Heart left ventricle (tissue), 16 donors: ENCODE measurements at places on chromosomes 1 and 21. TPM values are rescaled to one million over a fixed set of nuclear protein-coding genes. Genes with fewer than 3 reads are reported as not detected.

The RAVER2 gene
- 18.6 TPM for total RNA-seq

The RAB7B gene
- total RNA-seq: 1.0 TPM

The POU3F1 gene
- not detected for total RNA-seq

The C1orf87 gene
- not detected for total RNA-seq

The ZNF695 gene
- not detected for total RNA-seq

The CFHR3 gene
- not detected for total RNA-seq

The ALX3 gene
- not detected for total RNA-seq

The OR6K3 gene
- not detected for total RNA-seq

The SLC6A17 gene
- 0.07 TPM for total RNA-seq

The S100A2 gene
- total RNA-seq: 2.6 TPM

The PTPRC gene
- total RNA-seq: 7.8 TPM

The SH2D5 gene
- not detected for total RNA-seq

The PRKAA2 gene
- total RNA-seq: 51.3 TPM

The SPRR2B gene
- total RNA-seq: not detected

The DCAF6 gene
- total RNA-seq: 196 TPM

The LIN28A gene
- not detected for total RNA-seq
